ENCODE measurements at places on chromosomes 6 and 20. TPM values are rescaled to one million over a fixed set of nuclear protein-coding genes. Genes with fewer than 3 reads are reported as not detected.

DNA sequence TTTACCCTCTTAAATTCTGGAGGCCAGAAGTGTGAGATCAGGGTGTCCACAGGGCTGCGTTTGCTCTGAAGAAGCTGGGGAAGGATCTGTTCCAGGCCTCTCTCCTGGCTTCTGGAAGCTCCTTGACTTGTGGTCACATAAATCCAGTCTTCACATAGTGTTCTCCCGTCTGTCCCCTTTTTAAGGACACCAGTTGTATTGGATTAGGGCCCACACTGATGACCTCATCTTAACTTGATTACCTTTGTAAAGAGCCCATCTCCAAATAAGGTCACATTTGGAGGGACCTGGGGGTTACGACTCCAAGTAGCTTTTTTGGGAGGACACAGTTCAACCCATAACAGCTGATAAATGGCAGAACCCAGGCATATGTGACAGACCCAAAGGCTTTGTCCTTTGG lies 20.0 kb upstream of the WFDC2 start:
- no peak for DNase-seq

DNA sequence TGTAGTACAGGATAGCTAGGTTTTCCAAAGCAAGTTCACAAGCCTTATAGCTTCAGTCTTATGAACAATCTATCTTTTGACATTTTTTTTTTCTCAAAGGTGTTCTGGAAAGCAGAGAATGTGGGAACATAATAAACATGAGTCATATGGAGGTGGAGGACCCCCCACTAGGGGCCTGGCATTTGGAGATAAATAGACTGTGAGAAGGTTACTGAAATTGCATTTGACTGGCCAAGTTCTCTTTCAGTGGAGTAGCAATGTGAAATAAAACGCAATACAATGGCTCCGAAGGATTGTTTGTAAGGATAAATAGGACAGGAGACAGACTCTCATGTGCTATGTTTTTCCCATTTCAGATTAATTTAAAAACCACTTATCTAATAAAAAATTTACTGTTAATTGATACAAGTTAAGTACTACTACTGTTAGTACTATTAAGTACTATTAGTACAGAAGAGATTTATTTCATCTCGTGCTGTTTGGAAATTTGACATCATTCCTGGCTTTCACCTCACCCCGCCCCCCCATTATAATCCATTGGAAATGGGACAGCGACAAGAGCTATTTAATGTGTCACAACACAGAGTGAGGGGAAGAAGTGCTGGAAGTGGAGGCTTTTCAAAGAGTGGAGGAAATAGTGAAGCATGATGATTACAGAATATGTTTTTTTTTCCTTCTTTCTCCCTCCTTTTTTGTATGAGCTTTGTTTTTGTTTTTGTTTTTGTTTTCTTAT lies 122.6 kb upstream of the ID4 start:
- no peak for DNase-seq

TREM2 gene
- not detected for total RNA-seq

DNA sequence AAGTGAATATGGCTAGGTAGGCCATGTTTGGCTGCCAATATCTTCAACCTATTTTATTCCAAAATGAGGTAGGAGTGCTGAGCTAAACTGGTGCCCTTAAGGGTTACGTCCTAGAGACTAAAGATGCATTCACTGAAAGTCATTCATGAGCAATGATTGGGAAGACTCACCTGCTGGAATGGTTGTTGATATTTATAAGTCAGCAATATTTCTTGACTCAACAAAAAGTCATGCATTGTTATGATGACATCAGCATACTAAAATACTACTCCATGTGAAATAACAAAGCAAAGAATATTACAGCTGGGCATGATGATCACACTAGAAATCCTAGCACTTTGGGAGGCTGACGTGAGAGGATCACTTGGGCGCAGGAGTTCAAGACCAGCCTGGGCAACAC lies 17.6 kb upstream of the NUP153 start:
- no peak for DNase-seq

DNA sequence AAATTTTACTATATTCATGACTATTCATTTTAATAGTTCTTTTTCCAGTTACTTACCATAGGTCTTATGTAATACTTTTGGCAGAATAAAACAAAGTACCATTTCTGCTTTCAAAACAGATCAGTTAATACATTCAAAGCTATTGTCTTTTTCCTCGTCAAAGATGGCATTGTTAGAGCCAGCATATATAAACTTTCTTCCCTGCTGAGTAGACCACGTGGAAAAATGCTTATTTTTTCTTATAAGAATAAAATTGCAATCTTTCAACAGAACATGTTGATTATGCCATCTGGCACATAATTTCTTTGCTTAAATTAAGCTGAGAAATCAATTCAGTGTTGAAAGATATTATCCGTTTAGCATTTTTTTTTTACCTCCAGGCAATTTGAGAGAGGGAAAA lies 34.9 kb upstream of the EXOC2 start:
- DNase-seq: no peak

FAXC gene
- 23.0 TPM for total RNA-seq

- DNase-seq: no peak
These were observed 225.7 kb downstream of the GMPR start for GRCh38 chr6:16464045-16464444.

SAMD10 gene
- total RNA-seq: 0.19 TPM

GRCh38 chr6:81933089-81933488 lies 180.6 kb upstream of the TENT5A start:
- DNase-seq: no peak

RAB32 gene
- total RNA-seq: 6.6 TPM

OR2H1 gene
- not detected for total RNA-seq

GRCh38 chr6:113049190-113049589 lies 702.1 kb downstream of the RFPL4B start:
- no peak for DNase-seq

DNA sequence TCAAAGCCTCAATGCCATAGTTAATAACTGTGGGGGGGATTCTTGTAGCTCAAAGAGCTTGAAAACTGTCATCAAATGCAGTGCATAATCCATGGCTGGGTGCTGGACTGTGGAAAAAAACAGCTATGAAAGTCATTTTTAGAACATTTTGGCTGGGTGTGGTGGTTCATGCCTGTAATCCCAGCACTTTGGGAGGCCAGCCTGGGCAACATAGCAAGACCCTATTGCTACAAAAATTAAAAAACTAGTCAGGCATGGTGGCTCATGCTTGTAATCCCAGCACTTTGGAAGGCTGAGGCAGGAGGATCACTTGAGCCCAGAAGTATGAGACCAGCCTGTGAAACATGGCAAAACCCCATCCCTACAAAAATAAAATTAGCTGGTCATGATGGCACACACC lies 12.2 kb downstream of the TCFL5 start:
- DNase-seq: no peak

RAET1L gene
- not detected for total RNA-seq

DNA sequence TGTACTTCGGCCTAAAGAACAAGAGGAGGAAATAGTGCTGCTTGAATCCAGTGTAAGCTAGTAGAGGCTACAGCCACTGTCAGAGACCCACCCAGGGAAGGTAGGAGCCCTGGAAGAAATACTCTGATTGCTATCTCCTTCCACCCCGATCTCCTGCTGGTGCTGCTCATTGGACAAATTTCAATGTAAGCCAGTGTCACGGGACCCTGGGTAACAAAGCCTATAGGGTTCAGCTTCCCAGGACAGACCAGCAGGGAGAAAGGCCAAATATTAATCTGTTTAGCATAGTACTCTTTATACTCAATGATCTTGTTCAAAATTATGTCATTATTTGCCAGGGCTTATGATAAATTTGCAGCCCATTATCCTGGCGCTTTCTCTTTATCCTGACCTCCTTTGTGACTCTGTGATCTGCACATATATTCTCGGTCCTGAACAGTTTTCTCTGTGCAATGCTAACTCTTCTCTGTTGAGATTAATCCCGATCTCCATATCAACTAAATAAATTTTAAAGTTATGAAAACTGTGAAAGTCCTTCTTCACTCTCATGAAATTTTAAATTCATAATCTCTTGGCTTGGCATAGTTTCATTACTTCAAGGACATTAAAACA lies 218.8 kb upstream of the PREP start:
- no peak for DNase-seq

SLC2A4RG gene
- total RNA-seq: 58.0 TPM

ULBP2 gene
- not detected for total RNA-seq

DNA sequence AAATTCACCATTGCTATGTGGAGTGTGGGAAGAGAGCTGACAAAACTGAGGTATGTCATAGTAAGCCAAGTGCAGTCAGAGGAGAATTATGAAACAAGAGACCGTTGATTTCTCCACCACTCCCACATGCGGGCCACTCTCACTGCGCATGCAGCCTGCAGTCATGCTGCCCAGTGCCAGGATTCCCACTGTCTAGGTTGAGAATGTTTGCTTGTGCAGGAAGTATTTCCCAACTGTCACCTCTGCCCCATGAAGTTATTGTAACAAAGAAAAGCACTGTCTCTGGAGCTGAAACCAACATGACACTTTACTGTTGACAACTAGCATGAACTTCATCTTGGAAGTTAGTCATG lies 18.7 kb upstream of the SFT2D1 start:
- no peak for DNase-seq

- DNase-seq: no peak
These were observed 268.6 kb downstream of the FOXA2 start for GRCh38 chr20:22315771-22316170.

DNA sequence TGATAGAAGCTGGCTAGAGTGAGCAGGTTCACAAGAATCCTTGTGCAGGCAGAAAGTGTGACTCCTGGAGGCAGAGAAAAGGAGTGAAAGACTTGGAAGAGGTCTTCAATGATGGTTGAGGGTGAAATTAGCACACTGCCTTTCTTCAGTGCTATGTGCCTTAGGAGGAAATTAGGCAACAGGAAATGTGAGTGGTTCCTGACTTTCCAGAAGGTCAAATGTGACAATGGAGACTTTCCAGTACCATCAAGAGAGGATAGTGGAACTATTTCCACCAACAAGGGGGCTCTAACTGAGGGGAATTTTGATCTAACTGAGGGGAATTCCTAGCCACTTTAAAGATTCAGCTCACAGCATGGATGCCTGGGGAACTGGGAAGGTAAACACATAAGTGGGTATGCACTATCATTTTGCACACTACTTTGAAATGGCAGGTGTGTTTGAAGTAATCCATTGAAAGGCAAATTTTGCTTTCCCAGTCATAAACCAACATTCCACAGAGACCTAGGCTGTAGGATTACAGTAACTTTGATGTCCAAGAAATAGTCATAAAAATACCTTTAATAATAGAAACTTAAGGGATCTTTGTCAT lies 90.0 kb downstream of the PERP start:
- DNase-seq: no peak

GRCh38 chr6:132261354-132261753 lies 139.9 kb downstream of the MOXD1 start:
- DNase-seq: no peak

AHCY gene
- 184 TPM for total RNA-seq

- DNase-seq: no peak
These were observed 428.8 kb upstream of the ID4 start for GRCh38 chr6:19408331-19408730.

DNA sequence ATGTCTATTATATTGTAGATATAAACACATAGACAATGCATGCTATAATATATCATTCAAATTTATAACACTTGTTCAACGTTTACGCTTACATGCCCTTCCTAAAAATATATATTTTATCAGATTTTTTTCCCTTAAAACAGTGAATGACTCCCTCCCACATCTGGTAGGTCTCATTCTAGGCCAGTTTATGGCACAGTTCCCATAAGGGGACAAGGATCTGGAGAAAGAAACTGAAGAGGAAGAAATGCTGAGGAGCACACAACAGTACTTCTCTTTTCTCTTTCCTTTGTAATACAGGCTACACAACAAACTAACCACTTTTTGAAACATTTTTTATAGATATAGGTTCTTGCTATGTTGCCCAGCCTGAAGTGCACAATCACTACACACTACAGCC lies 48.6 kb upstream of the RCAN2 start:
- DNase-seq: no peak
